ENCODE measurements at places on chromosomes 5 and 9. TPM values are rescaled to one million over a fixed set of nuclear protein-coding genes. Genes with fewer than 3 reads are reported as not detected.

WDR38 gene
- total RNA-seq, result not detected

RELL2 gene
- 37.1 TPM for total RNA-seq

NUTM2G gene
- not detected for total RNA-seq

IRX4 gene
- total RNA-seq, result not detected

OR5C1 gene
- total RNA-seq, result not detected

MED22 gene
- 29.6 TPM for total RNA-seq

TRAF1 gene
- 51.6 TPM for total RNA-seq

DMRT3 gene
- total RNA-seq, result not detected

NDUFB6 gene
- 57.7 TPM for total RNA-seq

PCDHA9 gene
- not detected for total RNA-seq

TAF11L5 gene
- total RNA-seq, result not detected

IFNB1 gene
- total RNA-seq, result not detected

SUSD1 gene
- total RNA-seq, result 17.9 TPM

ACOT12 gene
- not detected for total RNA-seq

DMRTA1 gene
- not detected for total RNA-seq

SLCO4C1 gene
- 0.74 TPM for total RNA-seq

ADAMTS13 gene
- total RNA-seq, result 2.5 TPM

CKS2 gene
- 204 TPM for total RNA-seq

TBC1D2 gene
- total RNA-seq, result 3.0 TPM

ZBTB26 gene
- total RNA-seq, result 6.6 TPM

Measured in activated CD8-positive, alpha-beta T cell treated with anti-CD3 and anti-CD28 coated beads, Interleukin-2, amount 10 ng/mL, durations not matched to agents 7 days and 5 days (primary cell).